Activated CD4-positive, alpha-beta T cell treated with anti-CD3 and anti-CD28 coated beads, Interleukin-10, Interleukin-2, amounts not matched to agents 100 ng/mL and 50 ng/mL, durations not matched to agents 16 hours and 8 hours (primary cell): ENCODE measurements at places on chromosomes 2 and 18.

- DNase-seq = no peak
Observed at GRCh38 chr18:415047-415446, 85.5 kb downstream of the COLEC12 start.

GRCh38 chr2:126656431-126657147 is 631 bp downstream of the GYPC start:
- DNase-seq = peak; percentile 48

DNA sequence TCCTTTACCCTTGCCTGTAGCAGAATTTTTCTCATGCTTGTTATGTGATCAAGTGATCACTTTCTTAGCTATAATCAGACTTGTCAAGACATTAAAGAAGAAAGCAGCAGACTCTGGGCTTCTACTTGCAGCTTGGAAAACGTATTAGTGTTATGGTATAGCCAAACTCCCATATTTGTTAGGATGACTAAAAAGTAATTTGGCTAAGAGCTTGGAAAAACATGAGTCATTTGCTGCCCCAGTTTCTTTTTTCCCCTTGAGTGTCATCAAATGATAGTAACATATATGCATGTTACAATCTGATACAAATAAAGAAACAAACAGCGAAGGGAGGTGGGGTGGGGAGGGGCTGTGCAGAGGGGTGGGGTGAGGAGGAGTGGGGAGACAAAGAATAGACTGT is 155.5 kb downstream of the IKZF2 start:
- no peak for DNase-seq

DNA sequence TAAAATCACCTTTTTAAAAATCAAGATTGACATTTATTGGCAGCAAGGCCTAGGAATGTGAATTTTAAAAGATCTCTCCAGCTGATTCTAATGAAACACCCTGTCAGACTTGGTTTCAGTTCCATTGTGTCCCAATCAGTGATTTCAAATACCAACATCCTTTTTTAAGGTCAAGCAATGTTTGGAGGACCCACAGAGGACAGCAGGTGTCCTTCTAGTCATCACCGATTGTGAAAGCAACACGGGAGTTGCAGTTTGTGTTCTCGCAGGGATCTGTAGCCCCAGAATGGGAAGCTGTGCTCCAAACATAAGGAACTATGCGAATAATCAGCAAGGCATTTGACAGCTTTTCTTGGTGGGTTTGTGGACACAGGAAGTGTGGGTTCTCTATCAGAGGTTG is 4.5 kb upstream of the KIDINS220 start:
- no peak for DNase-seq

GRCh38 chr2:109450574-109451273 is 163.0 kb downstream of the SEPTIN10 start:
- DNase-seq = no peak

GRCh38 chr2:29589440-29590103 is 331.8 kb downstream of the ALK start:
- no peak for DNase-seq

DNA sequence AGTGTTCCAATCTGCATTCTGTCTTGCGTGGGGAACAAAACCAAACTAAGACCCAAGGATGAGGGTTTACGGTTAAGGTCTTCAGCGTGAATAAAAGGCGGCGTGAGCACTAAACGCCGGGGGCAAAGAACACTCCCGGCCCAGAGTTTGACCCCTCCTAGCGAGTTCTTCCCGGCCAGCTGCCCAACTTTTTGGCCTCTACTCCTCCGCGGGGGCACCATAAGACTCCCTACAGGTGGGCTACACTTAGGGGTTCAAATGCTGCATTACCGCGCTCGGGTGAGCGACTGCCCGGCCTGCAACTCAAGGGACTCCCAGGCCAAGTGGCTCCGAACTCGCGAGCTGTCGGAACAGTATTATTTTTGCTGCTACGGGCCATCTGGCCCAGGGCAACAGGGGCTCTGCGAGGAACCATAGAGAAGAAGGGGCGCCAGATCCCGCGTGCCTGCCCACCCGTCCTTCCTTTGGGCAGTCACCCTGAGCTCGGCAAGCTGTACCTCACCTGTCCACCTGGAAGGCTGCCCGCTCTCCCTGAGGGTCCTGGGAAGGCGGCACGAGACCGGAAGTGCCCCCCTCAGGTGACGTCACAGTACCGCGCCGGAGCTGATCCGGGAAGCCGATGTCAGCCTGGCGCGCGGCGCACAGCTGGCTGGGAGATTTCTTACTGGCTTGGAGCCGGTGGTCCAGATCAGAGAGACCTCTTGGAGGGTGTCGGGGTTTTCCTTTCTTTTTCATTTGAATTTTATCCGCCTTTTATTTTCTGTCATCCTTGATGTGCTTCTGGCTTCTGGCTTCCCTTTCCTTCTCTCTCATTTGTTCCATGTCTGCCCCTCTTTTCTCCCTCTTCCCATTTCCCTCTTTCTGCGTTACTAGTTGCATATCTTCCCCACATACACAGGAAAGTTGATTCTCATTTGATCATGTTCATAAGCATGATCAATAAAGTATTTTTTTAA is at the start of gene LDAH:
LDAH (minus strand) TSS at position 567 of the 956 bp plus-strand sequence. CDS start 21,638 bp downstream, outside the sequence.
- peak; percentile 91 for DNase-seq

GRCh38 chr2:47040651-47041050 is 114.5 kb downstream of the STPG4 start:
- DNase-seq = no peak

DNA sequence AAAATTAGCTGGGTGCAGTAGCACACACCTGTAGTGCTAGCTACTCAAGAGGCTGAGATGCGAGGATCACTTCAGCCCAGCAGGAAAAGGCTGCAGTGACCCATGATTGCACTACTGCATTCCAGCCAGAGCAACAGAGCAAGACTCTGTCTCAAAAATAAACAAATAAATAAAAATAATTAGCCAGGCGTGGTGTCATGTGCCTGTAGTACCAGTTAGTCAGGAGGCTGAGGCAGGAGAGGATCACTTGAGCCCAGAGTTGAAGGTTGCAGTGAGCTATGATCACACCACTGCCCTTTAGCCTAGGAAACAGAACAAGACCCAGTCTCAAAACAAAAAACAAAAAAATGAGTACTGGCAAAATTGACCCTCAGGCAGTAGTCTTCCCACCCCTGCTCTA is 61.9 kb upstream of the PPP1CB start:
- no peak for DNase-seq

DNA sequence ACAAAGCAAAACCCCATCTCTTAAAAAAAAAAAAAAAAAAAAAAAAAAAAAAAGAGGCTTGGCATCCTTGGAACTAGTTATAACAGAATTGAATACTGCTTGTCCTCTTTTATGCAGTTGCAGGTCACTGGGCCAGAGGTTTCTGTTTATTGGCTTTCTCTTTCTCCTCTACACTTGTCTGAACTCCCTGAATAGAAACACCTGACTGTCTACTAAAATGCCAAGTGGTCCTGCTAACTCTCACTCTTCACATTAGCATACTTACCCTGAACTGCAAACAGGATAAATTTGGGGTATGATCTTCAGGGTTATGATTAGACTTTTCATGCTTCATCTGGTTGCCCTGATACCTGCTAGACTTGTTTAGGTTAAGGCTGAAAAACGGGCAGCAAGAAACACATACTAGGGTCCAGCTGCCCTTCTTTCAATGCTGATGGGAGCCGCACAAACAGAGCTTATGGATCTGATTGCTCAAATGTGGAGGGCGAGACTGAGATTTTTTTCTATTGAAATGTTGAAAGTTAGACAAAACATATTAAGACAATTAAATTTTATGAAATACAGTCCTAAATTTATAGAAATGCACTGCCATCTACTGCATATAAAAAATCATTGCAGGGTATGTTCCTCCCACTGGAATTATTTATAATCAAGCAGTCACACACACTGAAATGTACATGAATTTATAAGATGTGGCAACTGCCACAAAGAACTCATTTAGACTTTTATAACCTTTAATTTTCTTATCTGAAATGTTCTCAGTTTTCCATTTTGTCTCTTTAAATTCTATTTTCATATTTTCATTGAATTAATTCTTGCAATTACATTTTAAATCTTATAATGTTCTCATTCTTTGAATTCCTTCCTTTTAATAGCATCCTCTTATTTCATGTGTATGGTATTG is 40.8 kb downstream of the GTF3C3 start:
- no peak for DNase-seq

DNA sequence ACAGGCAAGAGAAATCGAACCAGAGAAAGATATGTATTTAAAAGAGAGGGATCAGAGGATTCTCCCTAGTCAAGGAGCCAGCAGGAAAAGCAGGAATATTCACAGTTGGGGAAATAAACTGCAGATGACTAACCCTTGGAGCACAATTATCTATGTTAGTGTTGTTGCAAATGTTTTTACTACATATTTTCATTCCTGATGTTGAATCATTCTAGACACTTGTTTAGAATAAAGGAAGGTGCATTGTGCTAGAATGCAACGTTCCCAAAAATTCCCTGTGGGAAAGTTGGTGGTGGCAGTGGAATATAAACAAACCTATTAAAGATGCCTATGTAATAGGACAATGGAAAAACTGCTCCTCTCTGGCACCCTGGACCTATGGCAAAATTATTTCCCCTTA is 63.3 kb downstream of the DTNA start:
- no peak for DNase-seq

DNA sequence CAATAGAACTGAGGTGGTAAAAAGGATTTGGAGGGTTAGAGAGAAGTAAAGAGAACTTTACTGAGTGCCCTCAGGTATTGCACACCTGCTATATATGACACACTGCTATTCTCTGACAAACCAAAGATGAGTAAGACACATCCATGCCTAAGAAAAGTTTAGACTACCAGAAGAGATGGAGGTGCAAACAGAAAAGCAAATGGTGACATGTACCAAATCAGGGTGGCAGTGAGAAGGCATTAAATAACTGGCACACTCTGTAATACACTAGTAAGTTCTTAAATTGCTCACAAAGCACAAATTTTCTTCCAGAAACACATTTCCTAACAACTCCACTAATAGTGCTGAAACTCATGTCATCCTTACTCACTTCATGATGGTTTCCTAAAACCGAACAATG is 88.6 kb downstream of the KCTD18 start:
- DNase-seq = no peak

GRCh38 chr18:9421901-9422327 is 53.4 kb upstream of the RALBP1 start:
- no peak for DNase-seq

- DNase-seq = no peak
Observed at GRCh38 chr2:159515441-159515840, 100.9 kb downstream of the BAZ2B start.

GRCh38 chr18:79635427-79635726 is 44.2 kb upstream of the CTDP1 start:
- no peak for DNase-seq

DNA sequence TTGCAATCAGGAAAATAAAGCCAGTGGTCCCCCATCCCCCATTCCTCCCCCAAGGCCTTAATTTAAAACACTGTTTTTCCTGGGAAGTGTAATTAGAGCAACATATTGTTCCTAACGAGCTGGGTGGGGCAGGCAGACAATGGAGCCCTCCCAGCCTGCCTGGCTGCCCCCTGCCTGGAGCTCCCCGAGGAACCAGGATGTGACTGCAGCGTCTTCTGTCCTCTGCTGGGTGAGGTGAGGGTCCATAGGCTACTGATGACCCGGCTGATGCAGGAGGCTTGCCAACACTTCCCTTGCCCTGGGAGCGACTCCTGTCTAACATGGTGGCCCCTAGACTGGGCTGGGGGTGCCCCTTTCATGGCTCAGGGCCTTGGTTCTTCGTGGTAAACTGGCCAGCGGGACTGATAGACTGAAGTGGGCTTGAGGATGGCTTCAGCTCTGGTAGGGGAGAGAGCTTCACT is 152.4 kb downstream of the DYSF start:
- no peak for DNase-seq

DNA sequence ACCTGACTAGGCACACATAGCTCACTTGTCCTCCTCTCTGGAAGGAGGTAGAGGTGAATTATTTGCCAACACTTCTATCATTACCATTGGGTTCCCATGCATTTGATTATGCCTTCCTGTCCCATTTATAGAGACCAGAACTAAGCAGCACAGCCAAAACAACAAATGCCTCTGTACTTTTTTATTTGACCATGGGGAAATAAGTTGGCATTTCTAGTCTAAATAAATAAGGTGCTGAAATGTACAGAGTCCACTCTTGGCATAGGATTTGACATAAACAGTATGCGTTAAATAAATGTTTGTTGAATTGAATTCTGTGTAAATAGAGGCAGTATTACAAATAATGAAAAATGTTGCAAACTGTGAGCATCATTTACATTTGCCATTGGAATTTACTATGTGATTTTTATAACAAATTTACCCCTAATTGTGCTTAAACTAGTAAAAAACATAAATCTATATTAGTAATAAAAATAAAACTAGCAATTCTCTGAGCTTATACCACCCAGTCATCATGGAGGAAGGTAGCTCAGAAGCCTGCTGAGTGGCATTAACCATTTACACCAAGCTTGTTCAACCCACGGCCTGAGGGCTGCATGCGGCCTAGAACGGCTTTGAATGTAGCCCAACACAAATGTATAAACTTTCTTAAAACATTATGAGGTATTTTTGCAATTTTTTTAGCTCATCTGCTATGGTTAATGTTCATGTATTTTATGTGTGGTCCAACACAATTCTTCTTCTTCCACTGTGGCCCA is 367.8 kb downstream of the FIGN start:
- no peak for DNase-seq

DNA sequence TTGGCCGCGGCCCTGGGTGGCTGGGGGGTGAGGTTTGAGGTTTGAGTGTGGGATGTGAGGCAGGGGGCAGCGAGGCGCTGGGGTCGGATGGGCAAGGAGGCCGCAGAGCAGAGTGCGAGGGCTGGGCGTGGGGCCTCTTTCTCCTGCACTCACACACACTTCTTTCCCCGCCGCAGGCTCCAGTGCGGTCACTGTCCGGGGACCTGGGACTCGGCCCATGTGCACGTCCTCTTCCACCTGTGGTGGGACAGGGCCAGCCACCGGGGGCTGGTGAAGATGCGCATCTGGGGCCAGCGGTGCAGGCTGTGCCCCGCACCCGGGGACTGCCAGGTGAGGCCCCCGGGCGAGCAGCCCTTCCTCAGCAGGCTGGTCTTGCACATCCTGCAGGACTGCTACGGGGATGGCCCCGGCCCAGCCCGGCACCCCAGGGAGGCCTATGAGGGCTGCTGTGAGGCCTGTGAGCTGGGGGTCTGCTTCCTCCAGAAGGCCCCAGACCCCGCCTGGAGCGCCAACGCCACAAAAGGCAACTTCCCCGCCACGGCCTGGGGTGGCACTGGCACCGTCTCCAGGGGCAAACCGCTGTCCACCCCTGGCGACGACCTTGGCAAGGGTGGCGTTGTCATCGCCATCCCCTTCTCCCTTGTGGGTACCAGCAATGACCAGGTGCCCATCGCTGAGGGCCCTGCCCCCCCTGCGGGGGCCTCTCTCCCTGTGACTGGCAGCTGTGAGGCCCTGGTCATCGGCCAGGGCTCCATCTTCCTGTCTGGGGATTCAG is 2.2 kb downstream of the RTP5 start:
- no peak for DNase-seq

DNA sequence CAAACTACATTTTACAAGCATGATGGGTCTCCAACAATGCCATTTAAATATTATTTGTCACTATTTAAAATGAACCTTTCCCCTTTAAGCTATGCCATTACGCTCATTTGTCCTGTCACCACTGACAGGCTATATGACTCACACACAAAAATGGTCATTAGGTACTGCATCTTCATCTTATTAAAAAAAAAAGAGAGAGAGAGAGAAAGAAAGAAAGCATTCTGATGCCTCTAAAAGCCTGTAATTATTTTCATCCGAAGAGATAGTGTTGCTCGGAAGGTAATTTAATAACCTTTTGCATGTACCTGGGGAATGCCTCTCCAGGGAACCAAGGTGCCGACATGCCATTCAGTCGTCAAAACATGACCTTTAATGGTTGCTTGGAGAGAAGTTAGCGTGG is 226.7 kb downstream of the ARHGAP15 start:
- DNase-seq = no peak
